Stimulated activated naive CD4-positive, alpha-beta T cell (primary cell): ENCODE measurements at places on chromosomes 16 and 17.

GRCh38 chr17:40615068-40615840, 32.4 kb downstream of the SMARCE1 start:
- peak; percentile 57 for DNase-seq

GRCh38 chr16:22065252-22065651, 27.1 kb upstream of the VWA3A start:
- DNase-seq: no peak

GRCh38 chr17:249236-249993, 68.0 kb upstream of the DOC2B start:
- DNase-seq: no peak

GRCh38 chr16:66295761-66296546, 70.5 kb upstream of the CDH5 start:
- no peak for DNase-seq

- no peak for DNase-seq
These were observed 53.5 kb downstream of the PARN start for GRCh38 chr16:14576532-14576931.

- no peak for DNase-seq
These were observed 301.6 kb upstream of the C16orf82 start for GRCh38 chr16:26765087-26765486.

DNA sequence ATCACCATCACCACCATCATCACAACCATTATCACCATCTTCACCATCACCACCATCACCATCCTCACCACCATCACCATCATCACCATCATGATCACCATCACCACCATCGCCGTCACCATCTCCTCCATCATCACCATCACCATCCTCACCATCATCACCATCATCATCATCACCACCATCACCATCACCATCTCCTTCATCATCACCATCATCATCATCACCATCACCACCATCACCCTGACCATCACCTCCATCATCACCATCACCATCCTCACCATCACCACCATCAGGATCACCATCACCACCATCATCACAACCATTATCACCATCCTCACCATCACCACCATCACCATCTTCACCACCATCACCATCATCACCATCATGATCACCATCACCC, 14.1 kb downstream of the SCNN1B start:
- no peak for DNase-seq

GRCh38 chr16:7216719-7217118, 115.9 kb upstream of the RBFOX1 start:
- DNase-seq: no peak

- DNase-seq: no peak
These were observed 9.3 kb downstream of the SSTR5 start for GRCh38 chr16:1081734-1082265.

GRCh38 chr17:2076087-2076984, 21.4 kb downstream of the HIC1 start:
- no peak for DNase-seq

DNA sequence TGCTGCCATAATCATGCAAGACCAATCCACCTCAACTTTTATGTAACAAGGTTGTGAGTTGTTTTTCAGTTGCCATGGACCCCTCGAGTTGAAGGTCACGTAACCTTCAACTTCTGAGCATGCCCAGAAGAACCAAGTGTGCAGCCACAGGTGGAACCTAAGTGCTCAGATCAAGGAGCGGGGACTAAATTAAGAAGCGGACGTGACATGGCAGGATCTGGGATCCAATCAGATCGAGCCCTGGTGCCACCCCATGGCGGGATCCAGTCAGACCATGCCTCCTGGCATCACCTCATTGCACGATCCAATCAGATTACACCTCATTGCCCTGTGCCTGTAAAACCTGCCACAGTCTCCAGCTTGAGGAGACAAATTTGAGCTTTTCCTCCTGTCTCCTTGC, 204.5 kb upstream of the CDH5 start:
- no peak for DNase-seq

DNA sequence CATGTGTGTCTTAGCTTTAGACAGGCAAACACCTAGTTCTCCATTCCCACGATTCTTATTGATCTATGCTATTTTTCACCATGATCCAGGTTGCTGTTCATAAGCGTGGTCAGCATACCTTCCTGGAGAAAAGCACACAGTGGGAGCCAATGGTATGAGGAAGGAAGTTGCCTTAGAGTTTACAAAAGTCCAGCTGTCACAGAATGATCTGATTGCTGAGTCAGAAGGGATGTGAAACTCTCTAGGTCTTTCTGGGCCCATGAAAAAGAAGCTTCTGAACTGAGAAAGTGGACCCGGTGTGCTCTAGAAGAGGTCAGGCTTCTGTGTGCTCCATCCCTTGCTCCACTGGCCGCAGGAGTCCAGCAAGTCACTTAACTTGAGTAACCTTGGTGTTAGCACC, 71.0 kb upstream of the CCL1 start:
- DNase-seq: no peak

DNA sequence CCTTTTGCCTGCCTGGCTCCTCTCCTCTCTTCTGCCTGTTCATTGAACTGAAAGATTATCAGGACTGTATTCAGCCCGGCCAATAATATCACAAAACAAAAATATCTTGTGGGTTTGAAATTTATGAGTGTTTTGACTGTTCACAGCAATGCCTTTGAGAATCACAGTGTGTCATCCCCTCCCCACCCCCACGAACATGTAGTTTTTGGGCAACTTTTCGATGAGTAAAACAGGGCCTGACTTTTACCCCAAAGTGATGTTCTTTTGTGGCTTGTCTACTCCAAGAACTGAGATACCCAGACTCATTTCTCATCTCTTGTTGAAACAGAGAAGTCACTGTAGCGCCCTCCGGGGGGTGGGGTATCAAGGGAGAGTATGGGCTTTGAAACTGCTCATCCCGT, 675.7 kb downstream of the WWOX start:
- no peak for DNase-seq

GRCh38 chr16:55647798-55648197, 8.0 kb upstream of the SLC6A2 start:
- no peak for DNase-seq

DNA sequence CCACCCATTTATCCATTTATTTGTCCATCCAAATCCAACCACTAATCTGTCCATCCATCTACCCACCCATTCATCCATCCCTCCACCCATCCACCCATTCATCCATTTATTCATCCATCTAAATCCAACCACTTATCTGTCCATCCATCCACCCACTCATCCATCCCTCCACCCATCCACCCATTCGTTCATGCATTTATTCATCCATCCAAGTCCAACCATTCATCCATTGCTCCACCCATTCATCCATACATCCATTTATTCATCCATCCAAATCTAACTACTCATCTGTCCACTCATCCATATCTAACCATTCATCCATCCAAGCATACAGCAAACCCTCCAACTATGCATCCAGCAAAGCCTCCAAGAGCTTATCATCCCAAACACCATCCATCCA, 267.3 kb downstream of the XYLT1 start:
- no peak for DNase-seq

GRCh38 chr16:75198135-75198600, 8.8 kb downstream of the CTRB2 start:
- DNase-seq: no peak

- DNase-seq: no peak
These were observed 951 bp upstream of the GPRC5C start for GRCh38 chr17:74430706-74431567.

- DNase-seq: no peak
These were observed 34.9 kb upstream of the RBFOX3 start for GRCh38 chr17:79645777-79646088.

DNA sequence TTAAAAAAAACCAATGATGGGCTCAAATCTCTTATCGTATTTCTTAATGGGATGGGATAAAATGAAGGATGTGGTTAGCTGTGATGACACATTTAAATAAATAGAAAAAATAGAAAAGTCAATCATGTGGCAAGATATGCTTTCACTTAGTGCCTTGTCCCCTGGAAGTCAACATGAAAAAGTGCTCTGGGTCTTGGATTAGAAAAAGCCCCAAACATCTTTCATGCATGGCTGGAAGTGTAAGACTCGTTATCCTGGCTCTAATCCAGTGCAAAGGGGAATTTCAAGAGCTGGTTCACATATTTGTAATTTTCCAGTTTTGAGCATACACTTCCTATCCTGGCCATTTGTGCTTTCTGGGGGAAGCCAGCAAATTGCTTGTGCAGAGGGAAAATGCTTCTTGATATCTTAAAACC, 160.9 kb downstream of the MAP2K6 start:
- DNase-seq: no peak

GRCh38 chr17:40949418-40949817, 12.0 kb upstream of the KRT23 start:
- DNase-seq: no peak

- no peak for DNase-seq
These were observed 478.2 kb downstream of the WWOX start for GRCh38 chr16:78577630-78578029.

GRCh38 chr17:75707079-75707571, 14.1 kb upstream of the ITGB4 start:
- no peak for DNase-seq

DNA sequence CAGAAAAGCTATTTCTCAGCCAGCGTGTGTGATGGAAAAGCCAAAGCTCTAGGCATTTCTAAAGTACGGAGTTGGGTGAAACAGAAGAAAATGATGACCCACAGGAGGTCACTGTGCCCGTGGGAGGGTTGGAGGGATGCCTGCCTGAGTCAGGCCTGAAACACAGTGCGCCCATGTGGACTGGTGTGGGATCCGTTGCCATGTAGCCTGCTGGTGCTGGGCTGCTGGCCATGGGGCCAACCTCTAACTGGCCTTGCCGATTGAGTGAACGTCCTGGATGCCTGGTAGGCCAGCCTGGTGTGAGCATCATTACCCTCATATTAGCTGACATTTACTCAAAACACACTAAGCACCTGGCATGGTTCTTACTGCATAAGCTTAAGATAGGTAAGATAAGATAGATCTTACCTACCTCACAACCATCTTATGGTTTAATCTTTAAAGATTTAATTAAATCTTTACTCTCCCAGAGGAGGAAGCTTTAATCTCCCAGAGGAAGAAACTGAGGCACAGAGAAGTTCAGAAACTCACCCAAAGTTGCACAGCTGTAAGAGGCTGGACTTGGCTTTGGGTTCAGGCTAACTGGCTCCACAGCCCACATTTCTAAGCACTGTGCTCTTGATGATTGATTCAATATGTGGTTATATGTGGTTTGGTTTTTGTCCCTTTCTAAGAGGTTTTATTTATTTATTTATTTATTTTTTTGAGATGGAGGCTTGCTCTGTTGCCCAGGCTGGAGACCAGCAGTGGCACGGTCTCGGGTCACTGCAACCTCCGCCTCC, 15.7 kb downstream of the MGAT5B start:
- no peak for DNase-seq

DNA sequence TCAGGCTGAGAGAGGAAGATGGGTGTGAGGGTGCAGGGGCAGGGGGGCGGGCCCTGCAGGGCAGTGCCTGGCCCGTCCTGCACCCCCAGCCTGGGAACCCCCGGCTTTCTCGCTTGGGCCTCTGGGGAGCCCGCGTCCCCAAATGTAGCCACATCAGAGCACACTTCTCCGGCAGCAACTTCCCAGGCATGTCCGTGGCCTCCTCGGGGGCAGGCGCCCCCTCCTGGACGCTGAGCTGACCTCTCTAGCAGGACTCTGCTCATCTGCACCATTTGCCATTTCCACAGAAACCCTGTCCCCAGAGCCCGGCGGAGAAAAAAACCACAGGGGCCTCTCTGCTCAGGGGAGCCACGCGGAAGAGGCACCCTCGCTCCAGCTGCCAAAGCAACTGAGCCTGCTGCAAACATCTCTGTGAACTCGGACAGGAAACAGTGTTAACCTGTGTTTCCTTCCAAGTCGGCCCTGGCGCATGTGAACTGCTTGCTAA, 63.4 kb downstream of the KLHDC4 start:
- DNase-seq: peak; percentile 33

DNA sequence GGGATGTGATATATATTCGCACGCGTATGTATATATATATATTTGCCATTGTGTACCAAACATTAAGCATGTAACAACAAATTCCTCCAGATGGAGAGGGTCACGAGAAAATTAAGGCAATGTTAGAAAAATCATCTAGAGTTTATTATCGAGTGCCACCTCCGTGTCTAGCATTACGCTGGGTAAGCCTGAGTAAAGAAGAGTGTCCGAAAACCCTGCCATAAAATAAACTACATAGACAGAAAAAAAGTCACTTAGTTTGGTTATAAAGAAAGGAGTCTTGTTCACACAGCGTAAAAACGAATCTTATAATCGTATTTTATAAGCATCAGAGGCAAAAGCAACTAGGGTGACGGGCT, 644 bp upstream of the RHOT1 start:
- no peak for DNase-seq

- peak; percentile 18 for DNase-seq
These were observed 28.0 kb downstream of the MRM1 start for GRCh38 chr17:36629252-36629847.

- DNase-seq: no peak
These were observed 30.7 kb upstream of the EIF1 start for GRCh38 chr17:41657936-41658335.

DNA sequence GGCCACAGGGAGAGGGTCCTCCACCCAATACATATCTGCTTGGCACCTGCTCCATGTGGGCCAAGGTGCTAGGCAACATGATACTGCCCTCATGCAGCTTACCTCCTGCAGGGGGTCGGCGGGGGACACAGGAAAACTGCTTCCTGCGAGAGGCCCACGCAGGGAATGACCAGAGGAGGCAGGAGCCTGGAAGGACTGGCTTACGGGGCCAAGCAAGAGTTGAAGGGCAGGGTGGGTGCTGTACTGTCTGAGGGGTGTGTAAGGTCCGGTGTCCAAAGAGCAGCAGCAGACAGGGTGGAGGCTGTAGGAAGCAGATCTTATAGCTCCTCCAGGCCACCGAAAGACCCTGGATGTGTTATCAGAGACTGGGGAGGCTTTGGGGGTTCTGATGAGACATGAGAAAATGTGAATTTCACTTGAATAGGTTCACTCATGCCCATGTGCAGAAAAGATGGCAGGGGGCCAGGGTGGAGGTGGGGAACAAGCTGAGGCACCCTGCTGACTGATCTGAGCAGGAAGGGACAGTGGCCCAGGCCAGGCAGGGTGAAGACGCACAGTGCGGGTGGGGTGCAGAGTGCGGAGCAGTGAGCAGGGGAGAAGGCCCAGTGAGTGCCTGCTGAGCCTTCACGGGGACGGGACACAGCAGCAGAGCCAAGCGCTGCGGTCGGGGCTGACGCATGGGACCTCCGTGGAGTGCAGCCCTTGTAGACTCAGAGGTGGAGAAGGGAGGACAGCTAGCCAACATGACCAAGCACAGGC, 8.3 kb downstream of the FLCN start:
- no peak for DNase-seq

DNA sequence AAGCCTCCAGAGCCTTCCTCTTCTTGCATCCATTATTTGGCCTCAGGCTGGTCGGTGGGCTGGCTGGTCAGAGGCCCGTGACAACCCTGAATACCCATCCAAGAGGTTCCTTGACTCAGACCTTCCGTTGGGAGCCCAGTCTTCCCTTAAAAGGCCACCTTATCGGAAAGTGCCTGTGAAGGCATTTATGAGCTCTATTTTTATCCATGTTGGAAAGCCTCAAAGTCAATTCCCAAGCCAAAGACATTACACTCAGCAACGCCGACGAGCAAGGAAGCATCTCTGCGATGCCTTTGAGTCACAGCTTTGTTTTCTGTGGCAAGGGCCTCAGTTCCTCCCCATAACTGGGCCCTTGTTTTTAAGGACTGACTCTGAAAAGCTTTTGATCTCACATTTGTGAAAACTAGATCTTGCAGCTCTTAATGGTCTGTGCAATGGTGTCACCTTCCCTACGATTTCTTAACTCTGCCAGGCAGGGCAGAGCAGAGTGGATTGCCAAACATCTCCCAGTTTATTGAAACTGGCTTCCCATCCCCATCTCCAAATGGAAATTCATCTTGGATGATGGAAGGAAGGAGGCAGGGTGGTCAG, 13.3 kb upstream of the SPOP start:
- DNase-seq: no peak

GRCh38 chr17:29176558-29177351, 3.4 kb downstream of the MYO18A start:
- DNase-seq: peak; percentile 32
